ENCODE measurements at places on chromosomes 16 and 17.

GRCh38 chr17:79594271-79594670 is 16.6 kb downstream of the RBFOX3 start:
- DNase-seq, result no peak

DNA sequence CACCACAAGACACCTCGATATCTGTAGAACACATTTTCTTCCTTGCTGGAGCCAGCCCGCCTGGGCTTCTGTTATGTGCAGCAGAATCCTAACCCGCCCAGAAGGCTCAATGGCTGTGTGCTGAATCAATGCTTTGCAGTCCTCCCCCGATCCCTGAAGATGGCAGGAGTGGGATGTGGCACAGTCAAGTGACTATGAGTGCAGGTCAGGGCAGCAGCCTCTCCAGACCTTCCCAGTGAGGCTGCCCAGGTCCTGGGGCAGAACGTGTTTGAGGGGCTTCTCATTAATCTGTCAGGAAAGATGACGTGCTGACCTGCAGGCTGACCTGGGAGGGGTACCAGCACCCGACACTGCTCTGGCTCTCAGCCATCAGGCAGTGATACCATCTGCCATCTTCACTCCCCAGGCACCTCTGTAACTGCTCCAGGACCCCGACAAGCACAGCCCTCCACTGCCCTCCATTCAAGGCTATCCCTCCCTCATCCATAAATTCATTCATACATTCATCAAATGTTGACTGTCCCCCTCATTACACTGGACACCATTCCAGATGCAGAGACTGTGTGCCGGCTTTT is 35.2 kb downstream of the LRRC75A start:
- DNase-seq, result no peak

GRCh38 chr17:71866095-71866494 is 254.7 kb upstream of the SOX9 start:
- no peak for DNase-seq

DNA sequence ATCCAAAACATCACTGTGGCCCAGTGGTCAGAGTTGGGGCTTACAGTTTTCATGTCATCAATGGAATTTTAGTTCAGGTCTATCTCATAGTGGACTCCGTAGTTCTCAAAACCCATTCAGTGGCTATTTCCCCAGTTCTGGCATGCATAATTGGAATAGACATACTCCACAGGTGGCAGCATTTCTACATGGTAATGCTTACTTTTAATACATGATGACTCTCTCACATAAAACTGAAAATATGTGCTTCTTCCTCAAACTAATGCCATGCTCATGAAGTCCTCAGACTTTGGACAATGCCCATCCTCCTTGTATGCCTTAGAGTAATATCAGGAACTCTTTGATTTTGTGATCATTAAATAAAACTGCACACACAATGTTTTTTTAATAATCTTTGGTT is 857.4 kb upstream of the GOT2 start:
- no peak for DNase-seq

DNA sequence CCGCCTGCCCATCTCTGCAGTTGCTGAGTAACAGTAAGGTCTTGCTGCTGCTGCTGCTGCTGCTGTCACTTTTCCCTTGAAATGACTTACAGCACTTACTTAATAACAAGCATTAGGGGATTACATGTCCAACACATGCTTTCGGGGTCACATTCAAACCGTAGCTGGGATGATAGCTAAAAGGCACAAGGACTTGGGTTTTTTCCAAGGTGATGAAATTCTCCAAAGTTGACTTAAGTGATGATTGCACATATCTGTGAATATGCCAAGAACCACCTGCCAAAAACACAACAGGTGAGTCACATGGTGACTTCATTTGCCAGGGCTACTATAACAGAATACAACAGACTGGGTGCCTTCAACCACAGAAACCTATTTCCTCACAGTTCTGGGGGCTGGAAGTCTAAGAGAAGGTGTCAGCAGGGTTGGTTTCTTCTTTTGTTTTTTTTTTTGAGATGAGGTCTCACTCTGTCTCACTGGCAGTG is 121.9 kb upstream of the TNRC6C start:
- DNase-seq, result no peak

GRCh38 chr17:4549781-4550533 is 5.2 kb downstream of the MYBBP1A start:
- no peak for DNase-seq

GRCh38 chr17:31291820-31292219 is 5.2 kb downstream of the OMG start:
- no peak for DNase-seq

GRCh38 chr16:65786916-65787315 is 579.6 kb upstream of the CDH5 start:
- no peak for DNase-seq

DNA sequence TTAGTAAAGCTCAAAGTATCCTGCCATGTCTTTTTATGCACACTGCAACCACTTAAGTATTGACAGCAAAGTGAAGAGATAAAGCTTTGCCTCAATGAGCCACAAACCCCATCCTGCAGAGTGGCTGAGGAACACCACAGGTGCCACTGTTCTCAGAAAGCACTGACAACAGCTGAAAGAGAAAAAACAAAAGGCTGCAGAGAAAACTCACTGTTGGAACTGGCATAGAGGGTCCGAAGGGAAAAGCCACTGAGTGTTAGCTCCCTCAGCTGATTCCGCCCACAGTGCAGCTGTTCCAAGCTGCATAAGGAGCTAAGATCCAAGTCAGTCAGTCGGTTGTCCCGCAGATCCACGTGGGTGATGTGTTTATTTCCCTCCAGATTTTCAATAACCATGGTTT is 48.3 kb downstream of the PHLPP2 start:
- DNase-seq, result no peak

GRCh38 chr16:54375071-54375470 is 88.5 kb upstream of the IRX3 start:
- DNase-seq, result no peak

DNA sequence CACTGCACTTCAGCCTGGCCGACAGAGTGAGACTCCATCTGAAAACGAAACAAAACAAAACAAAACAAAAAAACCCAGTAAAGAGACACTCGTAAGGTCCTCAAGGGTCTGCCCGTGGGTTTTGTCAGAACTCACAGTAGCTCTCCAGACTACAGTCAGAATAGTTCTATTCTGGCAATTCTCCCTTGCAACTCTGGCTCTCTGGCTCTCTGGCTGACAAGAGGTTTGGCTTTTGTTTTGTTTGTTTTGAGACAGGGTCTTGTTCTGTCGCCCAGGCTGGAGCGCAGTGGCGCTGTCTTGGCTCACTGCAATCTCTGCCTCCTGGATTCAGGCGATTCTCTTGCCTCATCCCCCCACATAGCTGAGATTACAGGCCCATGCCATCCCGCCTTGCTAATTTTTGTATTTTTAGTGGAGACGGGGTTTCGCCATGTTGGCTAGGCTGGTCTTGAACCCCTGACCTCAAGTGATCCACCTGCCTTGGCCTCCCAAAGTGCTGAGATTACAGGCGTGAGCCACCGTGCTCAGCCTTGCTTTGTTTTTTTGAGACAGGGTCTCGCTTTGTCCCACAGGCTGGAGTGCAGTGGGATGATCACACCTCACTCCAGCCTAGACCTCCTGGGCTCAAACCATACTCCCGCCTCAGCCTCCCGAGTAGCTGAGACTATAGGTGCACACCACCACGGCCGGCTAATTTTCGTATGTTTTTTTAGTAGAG is 20.5 kb upstream of the CHP2 start:
- DNase-seq, result no peak

DNA sequence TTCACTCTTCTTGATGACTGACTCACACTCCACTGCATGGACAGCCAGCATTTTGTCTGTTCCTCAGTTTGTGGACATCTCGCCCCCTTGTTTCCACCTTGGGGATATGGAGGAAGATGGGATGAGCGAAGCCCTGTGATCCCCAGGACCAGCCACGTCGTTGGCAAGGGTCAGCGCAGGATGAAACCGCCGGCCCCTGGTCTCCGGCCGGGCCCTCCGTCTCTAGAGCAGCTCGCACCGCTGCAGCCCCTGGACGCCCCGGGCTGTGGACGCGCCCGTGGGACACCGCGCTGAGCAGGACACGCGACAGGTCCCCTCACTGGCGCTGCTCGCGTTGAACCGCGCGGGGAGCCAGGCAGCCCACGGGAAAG is 604 bp upstream of the ZC3H18 start:
- no peak for DNase-seq

- DNase-seq, result no peak
Observed at GRCh38 chr17:81427173-81428120, 32.2 kb downstream of the BAHCC1 start.

- DNase-seq, result no peak
Observed at GRCh38 chr17:81517009-81517338, 4.4 kb upstream of the ACTG1 start.

GRCh38 chr17:82913304-82914043 is 73.7 kb upstream of the ZNF750 start:
- DNase-seq, result no peak

GRCh38 chr16:61564716-61565115 is 471.5 kb downstream of the CDH8 start:
- no peak for DNase-seq

DNA sequence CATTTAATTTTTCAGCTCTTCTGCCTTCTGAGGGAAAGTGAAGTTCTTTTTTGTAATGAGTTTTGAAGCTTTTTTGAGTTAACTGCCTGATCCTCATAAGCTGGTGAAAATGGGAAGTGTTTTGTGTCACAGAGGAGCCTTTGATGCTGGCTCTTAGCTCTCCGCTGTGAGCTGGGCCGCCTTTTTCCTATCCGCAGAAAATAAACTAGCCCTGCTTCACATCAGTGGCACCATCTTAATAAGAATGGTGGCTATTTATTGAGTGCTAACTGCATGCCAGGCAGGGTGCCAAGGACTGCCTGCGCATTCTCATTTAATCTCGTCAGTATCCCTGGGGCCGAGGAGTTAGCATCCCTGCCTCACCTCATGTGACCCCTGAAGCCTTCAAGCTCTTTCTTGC is 309.0 kb downstream of the CPPED1 start:
- DNase-seq, result no peak

GRCh38 chr17:40175928-40176753 is 1.1 kb upstream of the RAPGEFL1 start:
- no peak for DNase-seq

DNA sequence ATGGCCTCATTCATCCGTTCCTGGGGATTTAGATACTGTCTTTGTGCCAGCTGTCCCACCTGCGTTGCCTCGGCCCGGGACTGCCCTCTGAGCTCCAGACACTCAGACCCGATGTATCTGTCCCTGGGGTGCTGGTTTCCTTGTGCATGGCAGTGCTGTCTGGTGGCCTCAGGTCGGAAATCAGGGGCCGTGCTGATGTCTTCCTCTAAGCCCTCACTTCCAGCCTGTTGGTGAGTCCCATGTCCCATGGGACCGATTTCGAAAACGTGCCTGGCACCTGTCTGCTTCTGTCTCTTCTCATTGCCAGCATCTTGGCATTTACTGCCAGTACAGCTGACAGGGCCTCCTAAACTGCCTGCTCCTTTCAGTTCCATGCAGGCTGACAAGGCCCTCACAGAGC is 22.1 kb downstream of the NT5M start:
- no peak for DNase-seq

- no peak for DNase-seq
Observed at GRCh38 chr17:77506371-77506991, 365.7 kb downstream of the SEC14L1 start.

DNA sequence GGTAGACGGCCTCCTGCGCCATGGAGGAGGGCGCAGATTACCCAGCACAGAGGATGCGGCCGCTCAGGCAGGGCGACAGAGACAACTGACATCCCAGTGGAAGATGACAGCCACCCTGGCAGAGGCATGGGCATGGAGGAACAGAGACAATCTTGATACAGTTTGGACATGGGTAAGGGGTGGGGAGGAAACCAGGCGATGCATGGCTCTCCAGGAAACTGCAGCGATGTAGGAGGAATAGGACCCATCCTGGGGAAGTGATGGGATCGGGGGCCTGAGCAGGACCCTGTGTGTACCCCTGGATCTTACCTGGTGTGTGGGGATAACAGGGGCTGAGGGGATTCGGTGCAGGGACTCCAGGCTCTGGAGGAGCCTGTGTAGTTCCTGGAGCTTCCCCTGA is 4.6 kb downstream of the OSBPL7 start:
- DNase-seq, result no peak

- no peak for DNase-seq
Observed at GRCh38 chr16:69796285-69797118, 34.4 kb downstream of the WWP2 start.

DNA sequence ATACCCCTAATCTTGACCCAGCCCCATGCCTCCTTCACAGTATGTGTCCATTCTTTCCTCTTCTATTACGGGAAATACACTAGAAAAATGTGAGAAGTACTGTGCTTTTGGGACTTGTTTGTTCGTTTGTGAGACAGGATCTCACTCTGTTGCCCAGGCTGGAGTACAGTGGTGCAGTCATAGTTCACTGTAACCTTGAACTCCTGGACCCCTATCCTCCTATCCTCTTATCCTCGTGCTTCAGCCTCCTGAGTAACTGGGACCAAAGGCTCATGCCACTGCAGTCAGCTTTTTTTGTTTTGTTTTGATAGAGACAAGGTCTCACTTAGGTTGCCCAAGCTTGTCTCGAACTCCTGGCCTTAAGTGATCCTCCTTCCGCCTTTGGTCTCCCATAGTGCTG is 29.9 kb upstream of the RASL10B start:
- no peak for DNase-seq

DNA sequence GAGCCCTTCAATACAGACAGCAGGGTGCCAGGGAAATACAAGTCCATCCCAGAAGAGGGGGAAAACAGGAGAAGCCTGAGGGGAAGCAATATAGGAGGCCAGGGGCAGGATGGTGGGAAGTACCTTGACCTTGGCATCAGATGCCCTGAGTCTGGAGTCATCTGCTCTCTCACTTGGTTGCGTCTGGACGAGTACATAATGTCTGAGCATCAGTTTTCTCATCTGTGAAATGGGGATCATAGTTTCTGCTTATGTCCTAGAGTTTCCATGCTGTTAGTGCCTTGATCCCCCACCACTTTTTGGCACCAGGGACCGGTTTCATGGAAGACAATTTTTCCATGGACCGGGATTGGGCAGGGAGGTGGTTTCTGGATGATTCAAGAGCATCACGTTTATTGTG is 2.3 kb downstream of the STAT5A start:
- DNase-seq, result no peak

DNA sequence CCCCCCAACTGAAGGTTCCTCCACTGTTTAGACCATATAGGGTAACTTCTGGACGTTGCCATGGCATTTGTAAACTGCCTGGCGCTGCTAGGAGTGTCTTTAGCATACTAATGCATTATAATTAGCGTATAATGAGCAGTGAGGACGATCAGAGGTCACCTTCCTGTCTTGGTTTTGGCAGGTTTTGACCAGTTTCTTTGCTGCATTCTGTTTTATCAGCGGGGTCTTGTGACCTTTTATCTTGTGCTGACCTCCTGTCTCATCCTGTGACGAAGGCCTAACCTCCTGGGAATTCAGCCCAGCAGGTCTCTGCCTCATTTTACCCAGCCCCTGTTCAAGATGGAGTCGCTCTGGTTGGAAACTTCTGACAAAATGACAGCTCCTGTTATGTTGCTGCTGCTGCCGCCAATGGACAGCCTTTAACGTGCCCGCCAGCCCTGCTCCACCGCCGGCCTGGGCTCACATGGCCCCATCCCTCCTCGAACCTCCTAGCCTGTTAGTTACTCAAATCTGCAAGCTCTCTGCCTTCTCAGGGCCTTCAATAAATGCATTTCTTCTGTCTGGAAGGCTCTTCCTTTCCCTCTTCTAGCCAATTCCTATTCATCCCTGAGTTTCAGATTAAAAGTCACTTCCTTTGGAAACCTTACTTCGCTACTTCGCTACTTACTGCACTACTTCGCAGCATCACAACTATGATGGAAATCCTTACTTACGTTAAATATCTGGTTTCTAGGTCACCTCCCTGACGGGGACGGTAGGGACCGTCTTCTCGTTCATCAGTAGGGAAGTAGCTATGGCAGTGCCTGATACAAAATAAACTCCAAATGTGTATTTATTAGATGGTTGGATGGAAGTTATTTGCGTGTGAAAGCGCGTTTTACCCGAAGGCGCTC is 640 bp upstream of the NAGLU start:
- no peak for DNase-seq

- DNase-seq, result no peak
Observed at GRCh38 chr16:2836646-2837508, 6.8 kb downstream of the ZG16B start.
